Transverse colon (tissue), 4 donors: ENCODE measurements at places on chromosomes 5 and 9. TPM values are rescaled to one million over a fixed set of nuclear protein-coding genes. Genes with fewer than 3 reads are reported as not detected.

Gene SUSD3
- total RNA-seq, result not detected

Gene CAMK4
- total RNA-seq, result 4.6 TPM

Gene NPR3
- total RNA-seq, result 0.60 TPM

Gene EGFLAM
- total RNA-seq, result not detected

Gene CYFIP2
- total RNA-seq, result 34.0 TPM

Gene NIM1K
- total RNA-seq, result not detected

Gene PCDHAC2
- total RNA-seq, result 0.48 TPM

Gene RASEF
- 74.9 TPM for total RNA-seq

DNA sequence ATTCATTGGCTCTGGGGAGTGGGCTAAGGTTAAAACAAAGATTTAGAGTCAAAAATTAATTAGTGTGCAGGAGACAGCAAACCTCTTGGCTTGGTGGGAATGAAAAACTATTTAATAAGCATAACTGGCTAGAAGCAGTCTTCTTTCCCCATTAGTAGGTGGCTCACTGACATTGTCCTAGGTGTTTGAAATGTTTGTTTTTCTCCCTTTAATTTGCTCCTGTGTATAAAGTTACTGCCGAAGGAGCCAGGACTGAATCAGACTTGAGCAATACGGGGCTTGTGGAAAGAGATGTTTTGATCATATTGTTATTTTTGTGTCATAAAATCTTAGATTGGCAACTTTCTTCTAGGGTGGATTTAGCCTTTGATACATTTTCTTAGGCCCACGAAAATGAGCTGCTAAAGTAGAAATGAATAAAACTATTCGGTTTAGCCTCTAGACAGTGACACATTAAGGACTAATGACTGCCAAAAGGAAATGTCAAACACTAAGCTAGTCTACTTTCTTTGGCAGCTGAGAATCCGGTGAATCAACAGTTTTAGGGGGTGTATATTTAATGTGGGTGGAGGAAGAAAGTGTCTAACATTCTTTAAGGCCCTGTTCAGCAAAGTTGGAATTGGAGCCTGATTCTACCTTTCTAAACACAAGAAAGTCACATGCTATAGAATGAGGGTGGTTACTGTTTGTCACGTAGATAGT lies 30.2 kb downstream of the LRRTM2 start:
- DNase-seq, result no peak

GRCh38 chr5:72434781-72435437 lies 72.3 kb downstream of the ZNF366 start:
- DNase-seq, result no peak

DNA sequence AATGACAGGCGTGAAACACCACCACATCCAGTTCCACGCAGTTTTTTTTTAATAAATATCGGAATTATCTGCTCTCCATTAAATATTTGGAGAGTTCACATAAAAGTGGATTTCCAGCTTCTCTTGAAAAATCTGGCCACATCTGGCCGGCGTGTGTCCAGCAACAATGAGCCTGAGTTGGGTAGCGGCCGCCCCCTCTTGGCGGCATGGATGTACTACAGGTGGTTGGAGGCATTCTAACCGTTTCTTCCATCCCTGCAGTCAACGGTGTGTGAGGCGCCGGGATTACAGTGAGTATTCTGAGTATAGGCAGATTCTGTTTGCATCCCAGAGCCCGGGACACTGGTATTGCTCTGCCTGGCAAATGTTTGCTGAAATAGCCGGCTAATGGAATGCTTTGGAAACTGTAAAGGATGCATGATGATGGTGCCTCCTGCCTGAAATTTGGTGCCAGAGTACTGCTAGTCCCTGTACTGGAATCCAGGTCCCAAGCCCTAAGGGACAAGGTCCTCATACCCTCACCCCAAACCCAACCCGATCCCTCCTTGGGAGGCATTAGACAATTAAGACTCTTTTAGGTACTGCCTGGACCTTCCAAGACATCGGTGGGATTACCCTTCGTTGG lies 13.6 kb upstream of the GM2A start:
- DNase-seq, result peak; percentile 83

DNA sequence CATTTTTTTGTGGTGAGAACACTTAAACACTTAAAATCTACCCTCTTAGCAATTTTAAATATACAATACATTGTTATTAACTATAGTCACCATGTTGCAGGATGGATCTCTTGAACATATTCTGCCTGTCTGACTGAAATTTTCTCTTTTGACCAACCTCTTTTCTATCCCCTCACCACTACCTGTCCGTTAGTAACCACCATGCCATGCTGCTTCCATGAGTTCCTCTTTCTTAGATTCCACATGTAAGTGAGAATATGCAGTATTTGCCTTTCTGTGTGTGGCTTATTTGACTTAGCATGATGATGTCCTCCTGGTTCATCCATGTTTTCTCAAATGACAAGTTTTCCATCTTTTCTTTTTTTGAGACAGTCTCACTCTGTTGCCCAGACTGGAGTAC lies 48.5 kb upstream of the NAA35 start:
- no peak for DNase-seq

- no peak for DNase-seq
Observed at GRCh38 chr5:57976506-57976905, 483.4 kb downstream of the PLK2 start.

DNA sequence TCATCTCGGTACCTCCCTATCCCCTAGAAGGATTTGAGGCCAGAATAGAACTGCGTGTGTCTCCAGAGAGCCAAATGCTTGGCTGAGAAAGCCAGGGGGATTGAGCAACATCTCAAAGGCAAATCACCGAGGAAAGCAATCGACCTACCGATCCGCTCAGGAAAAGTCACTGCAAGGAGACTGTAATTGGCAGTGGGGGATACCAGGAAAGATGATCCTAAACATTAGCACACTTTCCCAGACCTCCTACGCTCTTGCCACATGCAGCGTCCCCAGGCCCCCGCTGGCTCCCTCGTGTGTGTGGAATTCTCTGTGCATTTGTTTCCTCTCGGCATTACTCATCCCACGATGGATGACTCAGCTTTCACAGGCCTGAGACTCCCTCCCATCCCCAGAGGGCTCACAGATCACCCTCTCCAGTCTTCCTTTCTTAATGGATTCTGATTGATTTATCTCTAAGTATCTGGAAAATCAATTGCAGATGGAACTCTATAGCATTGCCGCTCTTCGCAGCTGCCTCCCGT lies 82.2 kb upstream of the ICE1 start:
- DNase-seq, result peak; percentile 37

GRCh38 chr5:122073864-122074263 lies 4.2 kb downstream of the LOX start:
- no peak for DNase-seq

GRCh38 chr5:172901012-172901780 lies 58.0 kb upstream of the RPL26L1 start:
- DNase-seq, result peak; percentile 42

GRCh38 chr5:135437796-135438560 lies 9.2 kb downstream of the DCANP1 start:
- peak; percentile 67 for DNase-seq

DNA sequence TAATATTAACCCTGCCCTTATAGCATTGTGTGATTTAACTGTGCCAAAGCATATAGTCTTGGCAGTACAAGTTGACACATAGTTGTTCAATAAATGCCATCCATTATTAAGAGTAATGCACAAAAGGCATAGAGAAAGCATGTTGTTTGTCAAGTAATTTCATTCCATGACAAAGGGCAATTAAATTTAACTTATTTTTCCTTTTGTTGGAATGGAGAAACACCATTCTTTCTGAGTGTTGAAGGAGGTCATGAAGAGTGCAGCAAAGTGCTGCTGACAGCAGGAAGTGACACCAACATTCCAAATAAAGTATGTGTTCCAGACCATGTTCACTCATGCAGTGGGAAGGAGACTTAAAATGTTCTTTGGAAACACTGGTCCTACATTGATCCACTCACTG lies 29.1 kb downstream of the ANKDD1B start:
- no peak for DNase-seq

DNA sequence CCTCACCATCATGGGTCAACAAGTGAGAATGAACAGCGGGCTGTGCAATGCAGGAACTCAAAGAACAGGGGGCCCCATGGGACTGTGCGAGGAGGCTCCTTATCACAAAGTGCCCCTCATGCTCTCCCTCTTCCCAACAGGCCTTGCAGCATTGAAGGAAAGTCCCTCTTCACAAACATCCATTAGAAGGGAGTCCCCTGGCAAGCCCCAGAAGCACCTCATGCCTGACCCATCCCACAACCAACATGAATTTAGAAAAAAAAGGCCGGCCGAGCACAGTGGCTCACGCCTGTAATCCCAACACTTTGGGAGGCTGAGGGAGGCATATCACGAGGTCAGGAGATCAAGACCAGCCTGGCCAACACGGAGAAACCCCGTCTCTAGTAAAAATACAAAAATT lies 122.6 kb upstream of the FSTL4 start:
- no peak for DNase-seq

GRCh38 chr9:109369285-109369684 lies 48.4 kb upstream of the EPB41L4B start:
- DNase-seq, result no peak

DNA sequence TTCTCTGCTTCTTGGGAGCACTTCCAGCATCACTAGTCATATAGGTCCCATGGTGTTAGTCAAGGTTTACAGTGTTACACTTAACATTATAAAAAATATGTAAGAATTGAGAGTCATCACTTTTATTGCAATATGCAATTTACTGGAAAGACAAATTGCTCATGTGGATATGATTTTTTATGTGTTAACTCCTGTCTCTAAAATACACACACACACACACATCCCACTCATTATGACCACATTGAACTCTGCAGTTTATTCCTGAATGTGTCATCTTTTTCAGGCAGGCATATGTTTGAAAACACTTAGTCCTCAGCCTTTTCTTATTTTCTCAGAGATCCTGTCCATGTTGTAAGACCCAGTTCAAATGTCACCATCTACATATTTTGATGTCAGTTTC lies 148.5 kb upstream of the MRPS30 start:
- DNase-seq, result no peak

DNA sequence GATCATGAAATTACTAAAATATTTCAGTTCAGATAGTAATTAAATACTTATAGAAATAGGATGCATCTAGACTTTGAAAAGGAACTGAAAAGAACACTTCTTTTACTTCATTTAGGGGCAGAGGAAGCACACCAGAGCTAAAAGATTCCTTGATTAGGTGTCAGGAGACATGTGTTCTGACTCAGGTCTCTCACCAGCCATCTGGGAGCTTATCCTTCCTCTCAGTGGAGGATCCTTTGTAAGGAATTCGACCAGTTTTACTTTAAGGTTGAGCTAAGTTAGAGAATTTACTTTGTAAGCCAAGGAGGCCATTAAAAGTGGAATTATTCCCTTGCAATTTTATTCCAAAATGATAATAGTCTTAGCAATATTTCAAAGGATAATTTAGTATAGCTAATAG lies 16.7 kb downstream of the VCAN start:
- DNase-seq, result no peak

DNA sequence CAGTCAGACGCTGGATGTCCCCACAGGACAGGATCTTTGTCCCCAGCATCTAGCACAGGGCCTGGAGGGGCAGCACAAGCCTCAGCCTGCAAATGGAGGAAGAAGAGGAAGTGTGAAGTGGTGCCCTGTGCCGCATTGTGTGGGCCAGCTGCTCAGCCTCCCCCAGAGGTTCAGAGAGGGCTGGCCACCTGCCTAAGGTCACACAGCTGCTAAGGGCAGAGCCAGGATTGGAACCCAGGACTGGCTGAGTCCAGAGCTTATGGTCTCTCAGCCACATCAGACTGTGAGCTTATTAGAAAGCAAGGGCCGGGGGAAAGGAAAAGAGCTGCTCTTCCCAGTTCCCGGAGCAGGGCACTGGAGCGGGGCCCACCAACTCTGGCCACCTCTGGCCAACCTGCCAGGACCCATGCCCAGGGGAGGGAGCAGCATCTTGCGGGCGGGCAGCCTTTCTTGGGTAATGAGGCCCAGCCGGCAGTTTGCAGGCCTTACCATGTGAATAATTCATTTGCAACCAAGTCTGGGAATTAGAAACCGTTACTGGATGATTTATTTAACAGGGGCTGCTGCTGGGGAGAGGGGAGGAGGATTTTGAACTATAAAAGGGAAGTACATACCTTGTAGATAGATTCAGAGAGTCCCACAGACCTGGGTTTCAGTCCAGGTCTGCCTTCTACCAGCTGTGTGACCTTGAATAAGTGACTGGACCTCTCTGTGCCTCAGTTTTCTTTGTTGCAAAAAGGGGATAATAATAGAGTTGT lies 11.6 kb upstream of the CRB2 start:
- no peak for DNase-seq

- DNase-seq, result peak; percentile 38
Observed at GRCh38 chr9:750249-750967, 91.1 kb upstream of the DMRT1 start.

DNA sequence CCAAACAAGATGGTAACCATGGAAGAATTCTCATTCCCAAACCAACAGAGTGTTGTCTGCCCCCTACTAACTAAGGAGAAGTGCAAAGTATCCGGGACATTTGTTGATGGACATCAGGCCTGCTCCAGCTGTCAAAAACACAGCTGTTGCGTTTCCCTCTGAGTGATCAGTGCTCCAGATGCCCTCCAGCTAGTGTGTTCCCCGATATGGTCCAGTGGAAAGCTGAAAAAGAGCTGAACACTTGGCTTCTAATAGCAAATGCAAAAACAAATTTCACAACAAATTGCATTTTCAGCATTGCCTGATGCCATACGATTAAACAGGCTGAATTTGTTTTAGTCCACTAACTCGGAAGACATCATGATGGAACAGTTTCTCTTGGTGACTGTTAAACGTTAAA lies 1398.7 kb downstream of the PTPRD start:
- DNase-seq, result no peak

DNA sequence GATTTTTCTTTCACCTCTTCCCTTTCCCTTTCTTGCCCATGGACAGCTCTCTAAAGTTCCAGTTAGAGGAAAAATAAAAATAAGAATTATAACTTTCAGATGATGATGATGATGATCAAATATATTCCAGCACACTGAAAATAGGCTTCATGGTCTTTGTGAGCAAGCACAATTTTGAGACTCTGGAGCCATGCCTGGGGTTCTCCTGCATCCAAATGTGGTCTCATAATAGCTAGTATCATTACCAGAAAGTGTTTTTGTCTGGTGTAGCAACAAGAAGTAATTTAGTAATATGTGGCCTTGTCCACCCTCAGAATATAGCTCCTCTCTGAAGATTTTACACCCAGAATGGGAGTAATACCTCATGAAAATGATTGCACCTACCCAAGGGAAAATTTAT lies 150.4 kb downstream of the SNCAIP start:
- DNase-seq, result no peak

DNA sequence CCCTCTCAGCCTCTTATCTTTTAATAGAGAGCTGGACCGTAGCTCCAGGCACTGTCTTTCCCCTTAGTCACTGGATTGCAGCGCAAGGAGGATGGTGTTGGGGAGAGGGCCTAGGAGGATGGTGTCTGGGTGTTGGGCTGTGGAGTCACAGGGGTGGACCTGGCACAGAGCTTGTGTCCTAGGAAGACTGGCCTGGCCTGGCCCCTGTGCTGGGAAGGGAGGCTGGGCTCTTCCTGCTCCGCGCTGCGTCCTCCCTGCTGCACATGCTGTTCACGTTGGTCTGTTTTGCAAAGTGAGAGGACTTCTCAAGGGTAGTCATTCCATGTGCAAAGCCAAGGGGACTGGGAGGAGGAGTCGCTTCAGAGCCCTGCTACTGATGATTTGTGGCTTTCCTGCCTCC lies 123.9 kb downstream of the EHMT1 start:
- DNase-seq, result no peak
